ENCODE measurements at places on chromosomes 2 and 18. TPM values are rescaled to one million over a fixed set of nuclear protein-coding genes. Genes with fewer than 3 reads are reported as not detected.
A peak's percentile ranks its signal among the peaks of the same experiment; 100 is the strongest.

DNA sequence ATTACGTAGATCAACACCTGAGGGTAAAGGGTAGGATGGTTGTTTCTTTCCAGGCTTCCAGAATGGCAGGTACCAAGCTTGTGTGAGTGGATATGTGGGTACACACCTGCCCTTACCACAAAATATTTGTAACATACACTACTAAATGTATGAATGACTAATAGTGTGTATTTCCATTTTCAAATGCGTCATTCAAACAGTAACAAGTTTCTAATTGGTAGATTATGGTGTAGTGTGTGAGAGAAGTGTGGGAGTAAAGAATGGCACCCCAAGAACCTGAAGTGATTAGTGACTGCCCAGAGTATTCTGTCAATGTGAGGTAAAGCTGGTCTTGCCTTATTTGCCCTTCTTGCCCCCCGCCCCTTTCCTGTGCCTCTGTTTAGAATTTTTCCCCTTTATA is 21.1 kb downstream of the AGPS start:
- peaks cover 6% of the 10 kb centered on the region for H3K36me3 ChIP-seq
- H3K27ac ChIP-seq, result no peak overlapping the region
- peaks cover 2% of the 10 kb centered on the region for H3K27me3 ChIP-seq
- DNase-seq, result no peak
- no peak overlapping the region for H3K4me3 ChIP-seq

DNA sequence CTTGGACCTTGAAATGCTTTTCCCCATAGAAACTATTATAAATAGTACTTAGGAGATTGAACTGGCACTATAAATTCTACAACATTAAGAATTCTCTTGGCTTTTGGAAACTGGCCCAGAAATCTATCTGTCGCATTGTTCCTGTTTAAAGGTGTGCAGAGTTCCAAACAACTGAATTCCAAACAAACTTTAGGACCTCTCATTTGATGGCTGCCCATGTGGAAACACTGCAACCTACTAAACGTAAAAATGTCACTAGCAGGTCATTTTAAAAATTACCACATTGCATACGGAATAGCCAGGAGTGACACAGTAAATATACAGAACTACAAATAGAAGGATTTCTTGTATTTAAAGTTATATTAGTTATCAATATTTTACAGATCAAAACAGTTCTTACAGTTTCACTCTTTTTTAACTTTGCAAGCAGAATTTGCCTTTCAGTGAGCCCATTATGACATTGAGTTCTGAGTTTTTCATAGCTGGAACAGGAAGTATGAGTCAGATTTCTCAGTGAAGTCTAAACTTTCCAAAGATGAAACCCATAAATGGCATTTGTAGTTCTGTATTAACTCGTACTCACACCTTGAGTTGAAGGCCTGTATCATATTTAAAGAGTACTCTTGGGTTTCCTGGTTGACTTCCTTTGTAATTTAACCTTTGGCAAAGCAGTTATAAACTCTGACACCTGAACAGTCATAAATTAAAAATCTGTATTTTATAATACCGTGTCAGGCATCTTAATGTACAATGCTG is 142.3 kb upstream of the BOD1L2 start:
- no peak for DNase-seq
- H3K4me3 ChIP-seq, result no peak overlapping the region
- no peaks in the 10 kb centered on the region for H3K36me3 ChIP-seq
- H3K27me3 ChIP-seq, result no peaks in the 10 kb centered on the region
- peaks cover 13% of the 10 kb centered on the region for H3K4me1 ChIP-seq

DNA sequence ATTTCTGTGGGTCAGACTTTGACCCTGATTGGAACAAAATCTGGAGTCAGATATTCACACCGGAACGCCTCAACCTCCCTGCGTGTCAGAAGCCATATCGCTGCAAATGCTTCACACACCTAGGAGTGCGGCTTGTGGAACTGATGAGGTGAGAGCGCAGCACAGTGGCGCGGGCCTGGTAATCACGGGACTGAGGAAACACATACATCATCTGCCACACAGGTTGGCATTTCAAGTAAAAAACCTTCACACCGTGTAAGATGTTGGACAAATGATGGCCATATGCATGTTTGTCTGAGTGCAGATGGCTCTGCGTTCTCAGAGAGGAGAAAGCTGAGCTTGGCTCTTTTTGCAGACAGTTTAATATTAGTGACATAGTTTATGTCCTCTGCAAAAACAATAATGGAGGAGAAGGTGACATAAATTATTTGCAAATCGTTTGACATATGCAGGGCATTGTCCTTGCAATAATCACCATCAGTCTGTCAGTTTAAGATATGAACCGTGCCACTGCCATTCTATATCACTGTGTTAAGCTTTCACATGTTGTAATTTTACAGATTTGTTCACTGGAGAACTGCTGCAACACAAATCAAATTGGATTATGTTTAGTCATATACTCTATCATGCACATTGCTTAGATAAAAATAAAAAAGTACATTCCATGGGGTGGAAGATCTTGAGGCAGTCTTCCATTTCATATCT is 101.4 kb downstream of the MTX2 start:
- H3K4me1 ChIP-seq, result no peaks in the 10 kb centered on the region
- DNase-seq, result no peak
- H3K27me3 ChIP-seq, result no peaks in the 10 kb centered on the region
- H3K4me3 ChIP-seq, result no peak overlapping the region
- H3K36me3 ChIP-seq, result no peaks in the 10 kb centered on the region

Gene SOCS6
- total RNA-seq, result 23.7 TPM

DNA sequence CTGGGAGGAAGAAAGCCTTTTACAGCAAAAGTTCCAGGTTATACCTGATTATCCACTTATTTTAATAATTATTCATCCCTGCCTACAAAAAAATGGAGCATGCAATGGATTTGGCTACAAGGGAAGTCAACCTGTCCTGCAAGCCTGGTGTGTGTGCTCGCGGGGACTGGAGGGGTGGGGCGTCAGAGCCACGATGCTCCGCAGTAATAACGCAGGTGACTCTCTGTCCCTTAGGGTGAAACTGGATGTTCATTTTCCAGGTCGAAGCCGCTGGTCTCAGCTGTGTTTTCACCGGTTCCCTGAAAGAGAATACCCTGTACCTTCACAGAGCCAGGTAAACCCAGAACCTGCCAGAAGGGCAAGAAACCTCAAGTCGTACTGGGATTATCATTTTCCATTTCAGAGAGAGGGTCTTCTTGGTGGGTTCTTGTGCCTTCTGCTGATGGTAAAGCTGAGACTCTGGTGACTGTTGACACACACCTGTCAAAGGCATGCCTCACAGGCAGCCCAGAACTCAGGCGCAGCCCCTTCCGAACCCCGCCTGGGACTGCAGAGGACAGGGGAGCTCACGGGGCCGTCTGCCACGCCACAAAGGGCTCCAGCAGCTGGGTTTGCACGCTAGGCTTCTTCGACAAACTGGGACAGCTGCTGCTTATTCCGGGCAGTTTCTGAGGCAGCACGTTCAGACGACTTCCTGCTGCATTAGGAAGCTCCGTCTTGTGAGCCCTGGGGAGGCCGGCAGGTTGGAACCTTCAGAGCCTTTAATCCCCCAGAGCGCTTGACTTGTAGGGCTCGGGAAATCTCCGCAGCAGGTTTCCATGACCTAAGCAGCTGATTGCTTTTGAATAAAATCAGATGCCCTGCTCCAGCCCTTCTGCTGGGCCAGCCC is 58.6 kb downstream of the KCNG2 start:
- peaks cover 9% of the 10 kb centered on the region for H3K4me1 ChIP-seq
- no peak overlapping the region for H3K4me3 ChIP-seq
- peak; percentile 44 for DNase-seq
- H3K36me3 ChIP-seq, result no peaks in the 10 kb centered on the region
- H3K27ac ChIP-seq, result no peak overlapping the region

DNA sequence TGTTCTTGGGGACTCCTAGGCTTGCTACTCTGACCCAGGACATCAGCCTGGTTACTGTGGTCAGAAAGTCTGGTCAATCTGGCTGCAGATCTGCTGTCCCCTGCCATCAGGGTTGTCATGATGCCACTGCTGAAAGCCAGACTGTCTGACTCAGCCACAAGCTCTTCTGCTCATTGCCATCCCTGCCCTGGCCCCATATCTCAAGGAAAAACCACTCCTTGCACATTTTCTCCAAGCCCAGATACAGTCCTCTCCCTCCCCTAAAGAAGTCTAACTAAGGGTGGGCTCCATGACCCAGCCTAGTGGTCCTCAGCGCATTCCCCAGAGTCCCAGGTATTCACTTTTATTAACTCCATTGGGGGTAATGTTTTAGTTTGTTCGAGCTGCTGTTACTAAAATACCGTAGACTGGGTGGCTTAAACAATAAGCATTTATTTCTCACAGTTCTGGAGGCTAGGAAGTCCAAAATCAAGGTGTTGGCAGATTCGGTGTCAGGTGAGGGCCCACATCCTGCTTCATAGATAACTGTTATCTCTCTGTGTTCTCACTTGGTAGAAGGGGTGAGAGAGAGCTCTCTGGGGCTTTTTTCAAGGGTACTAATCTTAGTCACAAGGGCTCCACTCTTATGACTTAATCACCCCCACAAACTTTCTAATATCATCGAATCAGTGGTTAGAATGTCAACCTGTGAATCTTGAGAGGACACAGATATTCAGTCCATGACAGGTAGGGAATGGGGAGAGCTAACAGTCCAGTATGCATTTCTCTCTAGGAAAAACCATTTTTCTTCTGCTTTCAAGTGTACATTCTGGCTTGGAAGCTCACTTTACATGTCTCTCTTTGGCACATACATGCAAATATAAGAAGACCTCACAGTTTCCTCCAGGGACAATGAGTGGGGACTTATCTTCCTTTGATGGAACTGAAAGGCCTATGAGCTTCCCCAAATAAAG is 94.8 kb upstream of the CXCR4 start:
- H3K27ac ChIP-seq, result no peak overlapping the region
- peaks cover 5% of the 10 kb centered on the region for H3K27me3 ChIP-seq
- no peak for DNase-seq
- H3K4me3 ChIP-seq, result no peak overlapping the region
- H3K4me1 ChIP-seq, result peaks cover 4% of the 10 kb centered on the region

Gene ICA1L
- total RNA-seq, result 4.1 TPM

Gene CHST9
- 4.7 TPM for total RNA-seq

- peak overlapping the region; percentile 67 for H3K27ac ChIP-seq
- H3K27me3 ChIP-seq, result peaks cover 1% of the 10 kb centered on the region
- peaks cover 17% of the 10 kb centered on the region for H3K4me1 ChIP-seq
- H3K36me3 ChIP-seq, result peaks cover 37% of the 10 kb centered on the region
These were observed 28.2 kb downstream of the TUBB6 start for GRCh38 chr18:12336171-12336613.

DNA sequence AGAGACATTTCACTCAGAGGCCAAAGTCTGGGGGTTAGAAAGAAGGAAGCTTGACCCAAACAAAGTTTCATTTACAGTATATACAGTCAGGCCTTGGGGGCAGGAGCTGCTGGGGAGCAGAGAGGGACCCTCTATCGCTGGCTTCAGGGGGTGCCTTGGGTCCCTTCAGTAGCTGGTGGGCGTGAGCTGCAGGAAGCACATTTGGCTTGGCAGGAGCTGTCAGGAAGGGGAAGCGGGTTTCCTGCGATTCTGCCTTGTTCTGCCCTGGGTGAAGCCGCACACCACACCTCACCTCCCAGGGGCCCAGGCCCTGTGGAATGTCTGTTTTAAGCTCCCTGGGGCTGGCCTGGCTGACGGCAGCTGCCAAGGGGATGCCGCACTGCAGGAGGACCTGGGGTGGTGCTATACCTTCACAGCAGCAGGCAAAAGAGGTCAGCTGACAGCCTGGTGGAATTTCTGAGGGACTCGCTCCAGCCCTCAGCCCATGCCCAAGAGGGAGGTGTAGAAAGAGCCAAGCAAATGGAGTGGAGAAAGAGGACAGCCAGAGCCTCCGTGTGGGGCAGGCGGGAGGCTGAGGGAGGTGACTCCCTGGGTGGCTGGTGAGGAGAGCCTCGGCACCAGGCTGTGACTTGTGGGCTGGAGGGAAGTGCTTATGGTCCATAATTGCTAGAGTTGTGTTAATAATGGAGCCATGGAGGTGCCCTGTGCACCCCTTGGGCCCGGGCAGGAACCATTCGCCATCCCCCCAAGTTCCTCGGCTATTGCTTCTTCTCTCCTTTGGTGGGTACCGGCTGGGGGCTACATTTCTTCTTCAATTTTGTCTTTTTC is 43.9 kb downstream of the PSD4 start:
- peaks cover 25% of the 10 kb centered on the region for H3K4me1 ChIP-seq
- H3K27ac ChIP-seq, result peak overlapping the region; percentile 75
- peak overlapping the region; percentile 42 for H3K4me3 ChIP-seq
- DNase-seq, result no peak
- H3K36me3 ChIP-seq, result no peaks in the 10 kb centered on the region

Gene NT5C1B
- total RNA-seq, result not detected

DNA sequence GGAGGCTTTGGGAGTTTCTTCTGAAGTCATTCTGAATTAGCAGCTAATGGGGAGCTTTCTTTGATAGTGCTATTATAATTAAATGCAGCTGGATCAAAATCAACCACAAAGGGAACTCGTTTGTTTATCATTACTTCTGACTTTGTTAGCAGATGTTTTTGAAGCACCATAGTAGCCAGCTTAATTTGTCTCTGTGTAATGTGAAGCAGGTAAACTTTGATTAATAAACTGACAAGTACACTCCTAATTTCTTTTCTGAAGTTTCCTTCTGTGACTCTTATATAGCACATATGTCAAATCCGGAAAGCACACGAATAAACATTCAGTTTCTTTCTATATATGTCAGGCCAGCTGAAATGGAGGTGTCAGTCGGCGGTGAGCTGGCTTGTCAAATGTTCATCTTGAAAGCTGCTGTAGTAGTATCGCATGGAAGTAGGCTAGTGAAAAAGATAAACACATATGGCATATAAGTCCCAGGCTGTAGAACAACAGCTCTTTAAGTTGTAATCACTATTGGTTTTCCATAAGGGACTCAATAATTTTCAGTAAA is 451.9 kb upstream of the ZEB2 start:
- H3K36me3 ChIP-seq, result peaks cover 6% of the 10 kb centered on the region
- H3K27ac ChIP-seq, result no peak overlapping the region
- no peaks in the 10 kb centered on the region for H3K27me3 ChIP-seq
- H3K4me1 ChIP-seq, result no peaks in the 10 kb centered on the region

Data from endothelial cell (in vitro differentiated cells).